ENCODE measurements at places on chromosomes 2 and 18.

DNA sequence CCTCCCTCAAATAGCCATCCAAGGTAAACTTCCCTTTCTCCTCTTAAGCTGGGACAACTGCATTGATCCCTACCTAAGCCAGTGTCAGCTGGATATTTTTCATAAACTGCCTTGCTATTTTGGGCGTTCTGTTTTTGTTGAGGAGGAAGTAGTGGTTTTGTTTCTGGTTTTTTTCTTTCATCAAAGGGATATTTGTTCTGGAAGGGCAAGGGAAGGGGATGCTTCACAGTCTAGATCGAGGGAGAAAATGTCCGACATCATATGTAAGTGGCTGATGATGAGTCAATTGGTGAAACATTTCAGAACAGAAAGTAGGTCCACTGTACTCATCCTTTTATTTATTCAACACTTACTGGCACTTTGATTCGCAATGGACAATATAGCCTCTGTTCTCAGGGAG lies 31.0 kb downstream of the TANC1 start:
- DNase-seq: no peak

DNA sequence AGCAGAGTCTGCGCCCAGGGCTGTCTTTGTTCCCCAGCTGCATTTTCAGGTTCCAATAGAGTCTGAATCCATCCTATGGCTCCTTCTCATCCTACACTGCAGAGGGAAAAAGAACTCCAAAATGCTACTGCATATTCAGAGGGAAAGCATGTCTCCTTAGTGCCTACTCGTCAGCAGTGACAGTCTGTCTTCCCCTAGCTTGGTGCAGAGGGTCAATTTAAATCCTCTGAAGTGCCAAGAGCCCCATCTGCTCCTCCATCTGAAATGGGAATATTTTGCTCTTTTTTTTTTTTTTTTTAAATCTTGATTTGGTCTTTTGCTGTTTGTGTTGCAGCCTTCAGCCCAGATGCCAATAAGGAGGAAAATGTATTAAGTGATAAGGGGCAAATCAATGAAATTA lies 199.3 kb downstream of the RNF144A start:
- no peak for DNase-seq

DNA sequence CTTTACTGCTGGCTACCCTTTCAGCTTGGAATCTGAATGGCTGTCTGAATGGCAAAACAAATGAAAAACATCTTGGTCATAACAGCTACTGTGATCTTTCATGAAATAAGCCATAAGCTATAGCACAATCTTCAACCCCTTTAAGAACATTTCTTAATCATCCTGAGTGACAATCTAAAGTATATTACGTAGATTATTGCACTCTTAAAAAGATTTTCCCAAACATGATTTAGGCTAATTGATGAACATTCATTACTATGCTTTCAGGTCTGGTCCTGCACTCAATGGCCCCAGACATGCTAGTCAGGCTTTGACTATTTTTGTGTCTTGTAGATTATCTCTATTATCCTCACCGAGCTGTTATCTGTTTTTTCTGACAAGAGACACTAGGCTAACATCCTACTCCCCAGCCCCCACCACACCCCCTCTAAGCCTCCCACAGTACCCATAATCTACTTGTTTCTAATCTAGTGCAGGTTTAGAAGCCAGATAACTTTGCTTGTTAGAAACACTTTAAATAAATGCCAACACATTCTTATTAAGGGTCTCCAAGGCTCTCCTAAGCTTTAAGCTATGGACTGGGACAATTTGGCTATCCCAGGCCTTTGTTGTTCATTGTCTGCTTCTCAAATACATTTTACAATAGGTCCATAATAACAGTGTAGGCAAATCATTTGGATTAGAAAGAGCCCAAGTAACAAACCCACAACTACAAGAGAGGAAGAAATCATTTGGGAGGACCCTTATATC lies 4.2 kb downstream of the SMAD2 start:
- DNase-seq: no peak

DNA sequence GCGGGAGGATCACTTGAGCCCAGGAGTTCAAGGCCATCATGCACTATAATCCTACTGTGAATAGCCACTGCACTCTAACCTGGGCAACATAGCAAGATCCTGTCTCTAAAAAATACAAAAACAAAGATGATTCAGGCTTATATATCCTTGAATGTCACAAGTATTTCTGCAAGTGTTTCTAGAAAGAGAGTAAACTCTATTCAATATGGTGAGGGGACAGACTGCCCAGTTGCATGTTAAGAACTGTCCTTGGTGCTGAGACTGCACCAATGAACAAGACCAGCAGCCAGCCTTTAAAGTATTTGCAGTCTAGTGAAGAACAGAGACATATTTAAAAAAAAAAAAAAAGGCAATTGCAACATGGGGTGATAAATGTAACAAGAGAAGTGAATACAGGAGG lies 16.4 kb downstream of the MAP3K19 start:
- DNase-seq: no peak

GRCh38 chr2:70648961-70649360 lies 95.3 kb upstream of the TGFA start:
- no peak for DNase-seq

DNA sequence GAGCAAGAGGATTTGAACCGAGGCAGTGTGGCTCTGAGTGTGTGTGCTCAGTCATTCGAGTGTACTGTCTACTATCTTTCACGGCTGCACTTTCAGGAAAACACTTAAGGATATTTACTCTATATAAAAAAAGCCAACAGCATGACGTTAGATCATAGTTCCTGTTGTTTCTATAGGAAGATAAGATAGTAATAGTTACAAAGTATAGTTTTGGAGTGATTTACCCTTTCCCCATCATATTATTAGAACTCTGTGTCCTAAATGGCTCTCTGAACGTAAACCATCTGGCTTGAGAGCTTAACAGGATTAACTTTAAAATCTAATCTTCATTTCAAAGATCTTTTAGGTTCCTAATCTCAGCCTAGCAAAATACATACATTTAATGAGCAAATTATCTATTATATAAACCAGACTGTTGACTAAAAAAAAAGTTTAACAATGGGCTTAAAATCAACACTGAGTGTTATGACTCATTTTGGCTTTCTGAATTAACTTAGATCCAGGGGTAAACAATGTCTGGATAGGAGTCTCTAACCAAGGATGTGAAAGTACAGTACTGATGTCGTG lies 150.3 kb upstream of the DNMT3A start:
- DNase-seq: no peak

GRCh38 chr2:134120733-134121630 lies 132.9 kb upstream of the MGAT5 start:
- peak; percentile 34 for DNase-seq

DNA sequence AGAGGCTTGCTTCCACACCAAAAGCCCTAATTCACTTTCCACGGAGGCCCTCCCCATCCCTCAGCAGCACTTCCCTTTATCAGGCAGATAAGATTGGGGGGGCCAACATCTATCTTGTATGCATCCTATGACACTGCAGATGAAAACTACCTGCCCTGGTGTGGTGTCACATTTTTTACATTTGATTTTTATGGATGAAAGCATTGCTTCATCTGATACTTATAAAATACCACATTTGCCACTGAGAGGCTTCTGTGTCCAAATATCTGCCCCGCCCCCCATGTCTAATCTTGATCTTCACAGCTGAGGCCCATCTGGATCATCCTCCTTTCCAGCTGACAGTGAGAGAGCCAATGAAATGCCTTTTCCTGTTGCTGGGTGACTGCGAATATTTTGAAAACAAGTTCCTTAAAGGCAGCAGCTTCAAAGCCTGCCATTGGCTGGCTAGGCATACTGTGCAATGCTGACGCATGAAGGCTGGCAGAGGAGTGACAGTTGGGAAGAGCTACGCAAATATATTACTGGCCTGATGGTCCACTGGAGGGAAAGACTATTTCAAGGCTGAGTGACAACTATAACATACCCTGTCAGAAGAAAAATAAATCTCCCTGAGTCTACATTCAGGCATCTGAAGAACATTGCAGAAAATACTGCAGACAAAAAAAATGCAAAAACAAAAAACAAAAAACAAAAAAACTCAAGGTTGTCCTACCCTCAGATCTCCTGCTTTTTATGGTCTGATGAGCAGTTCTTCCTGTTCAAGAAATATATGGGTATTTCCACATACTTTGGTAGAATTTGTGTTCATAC lies 318.7 kb downstream of the PDE11A start:
- no peak for DNase-seq

- no peak for DNase-seq
These were observed 41.0 kb downstream of the SERTAD2 start for GRCh38 chr2:64612575-64613195.

DNA sequence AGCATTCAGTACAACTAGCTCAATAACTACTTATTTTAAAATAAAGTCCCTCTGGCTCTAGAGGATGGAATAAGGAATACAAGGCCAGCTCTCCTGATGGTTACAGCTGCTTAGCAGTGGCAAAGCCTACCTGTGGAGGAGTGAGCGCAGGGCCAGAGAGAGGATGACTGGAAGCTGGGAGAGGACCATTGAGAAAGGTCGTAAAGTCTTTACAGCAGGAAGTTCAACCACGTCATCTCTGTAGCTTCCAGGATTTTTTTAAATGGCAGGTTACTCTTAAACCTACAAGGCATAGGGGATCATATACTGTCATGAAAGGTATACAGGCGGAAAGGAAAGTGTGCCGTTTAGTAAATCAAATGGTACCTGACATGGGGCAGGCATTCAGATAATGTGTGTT lies 26.3 kb downstream of the ANXA4 start:
- DNase-seq: no peak

DNA sequence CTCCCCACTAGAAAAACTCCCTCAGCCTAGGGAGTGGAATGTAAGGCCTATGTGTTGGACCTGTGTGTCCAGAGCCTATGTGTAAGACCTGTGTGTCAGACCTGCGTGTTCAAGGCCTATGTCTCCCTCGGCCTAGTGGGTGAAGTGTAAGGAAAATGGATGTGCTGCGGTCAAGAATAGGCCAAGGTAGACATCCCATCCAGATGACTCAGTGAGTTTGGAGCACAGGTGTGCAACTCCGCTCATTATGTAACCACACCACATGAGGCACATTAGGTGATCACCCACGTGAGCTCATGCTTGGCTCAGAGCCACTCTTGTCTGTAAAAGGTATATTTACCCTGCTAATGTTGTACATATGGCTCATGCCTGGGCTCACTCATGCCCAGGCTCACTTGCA lies 565.3 kb upstream of the CRIM1 start:
- DNase-seq: no peak

DNA sequence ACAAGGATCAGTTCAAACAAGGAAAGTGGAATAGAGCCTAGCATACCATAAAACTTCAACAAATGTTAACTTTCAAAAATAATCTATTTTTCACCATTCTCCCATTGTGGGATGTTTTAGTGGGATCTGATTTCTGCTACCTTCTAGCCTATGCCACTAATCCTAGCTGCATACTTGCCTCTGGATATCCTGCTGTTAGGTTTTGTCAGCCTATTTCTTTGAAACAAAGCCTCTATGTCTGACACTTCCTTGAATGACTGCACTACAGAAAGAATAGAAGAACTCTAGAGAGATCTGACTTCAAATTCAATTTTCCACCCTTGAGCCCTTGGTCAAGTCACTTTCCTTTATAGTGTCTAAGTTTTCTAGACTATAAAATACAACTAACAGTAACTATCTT lies 291.5 kb downstream of the PTH2R start:
- DNase-seq: no peak

- DNase-seq: no peak
These were observed 38.0 kb upstream of the ACVR2A start for GRCh38 chr2:147806846-147807245.

DNA sequence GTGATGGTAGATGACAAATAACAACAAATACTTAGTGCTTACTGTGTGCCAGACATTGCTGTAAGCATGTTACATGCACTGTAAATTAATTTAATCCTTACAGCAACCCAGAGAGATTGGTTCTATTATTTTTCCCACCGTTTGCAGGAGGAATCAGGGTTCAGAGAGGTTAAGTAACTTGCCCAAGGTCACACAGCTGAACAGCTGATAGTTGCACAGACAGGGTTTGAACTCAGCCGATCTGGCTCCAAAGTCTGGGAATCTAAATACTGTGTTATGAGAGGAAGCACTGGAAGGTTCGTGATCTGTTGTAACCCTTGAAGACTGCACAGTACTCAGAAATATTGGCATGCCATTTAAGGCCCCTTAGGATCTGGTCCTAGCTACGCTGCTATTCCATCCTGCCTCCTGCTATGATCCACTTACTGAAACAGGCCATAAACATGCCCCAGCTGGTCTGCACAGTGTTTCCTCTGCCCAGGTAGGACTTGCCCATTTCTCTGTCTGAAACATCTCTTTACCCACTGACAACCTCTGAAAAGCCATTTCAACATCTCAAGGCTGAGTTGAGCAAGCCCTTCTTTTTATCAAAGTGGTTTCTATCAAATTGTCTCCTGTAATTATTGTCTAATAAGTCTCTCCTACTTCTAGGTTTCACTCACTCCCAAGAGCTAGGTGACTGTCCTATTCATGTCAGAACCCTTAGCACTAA lies 40.4 kb upstream of the MRPL33 start:
- DNase-seq: no peak

GRCh38 chr2:94873362-94874276 lies 2.4 kb downstream of the TEKT4 start:
- no peak for DNase-seq

GRCh38 chr18:79318142-79318673 lies 77.5 kb upstream of the NFATC1 start:
- DNase-seq: no peak

DNA sequence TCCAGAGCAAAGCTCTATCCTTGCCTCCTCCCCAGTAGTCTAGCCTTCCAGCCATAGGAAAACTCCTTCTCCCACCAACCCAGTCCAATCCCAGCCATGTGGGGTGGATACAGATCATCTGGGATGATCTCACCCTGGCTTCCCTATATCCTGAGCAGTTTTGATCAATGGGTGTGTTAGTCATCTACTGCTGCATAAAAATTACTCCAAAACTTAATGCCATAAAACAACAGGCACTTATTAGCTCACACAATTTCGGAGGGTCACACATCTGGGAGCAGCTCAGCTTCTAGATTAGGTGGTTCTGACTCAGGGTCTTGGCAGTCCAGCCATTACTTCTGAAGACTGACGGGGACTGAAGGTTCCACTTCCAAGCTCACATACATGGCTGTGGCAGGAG lies 190.4 kb downstream of the SPP2 start:
- DNase-seq: no peak

- no peak for DNase-seq
These were observed 23.9 kb upstream of the EPAS1 start for GRCh38 chr2:46273225-46273863.

DNA sequence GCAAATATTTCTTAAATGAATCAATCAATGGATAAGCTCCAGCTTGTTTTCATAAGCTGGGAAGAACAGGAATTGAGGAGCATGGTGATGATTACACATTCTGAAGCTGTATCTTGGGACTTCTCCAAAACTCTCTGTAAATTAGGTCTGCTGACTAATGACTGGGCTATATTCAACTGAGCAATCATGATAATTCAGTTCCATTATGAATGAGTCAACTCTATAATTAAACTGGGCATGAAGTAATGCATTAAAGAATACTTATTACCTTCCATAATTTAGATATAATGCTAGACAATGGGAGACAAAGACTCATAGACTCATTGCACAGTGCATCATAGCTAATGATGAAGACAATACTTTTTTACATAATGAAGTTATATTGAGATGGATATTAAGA lies 207.4 kb downstream of the CBLN2 start:
- DNase-seq: no peak

GRCh38 chr2:160371251-160372009 lies 122.2 kb downstream of the RBMS1 start:
- no peak for DNase-seq

GRCh38 chr18:74078257-74078656 lies 69.4 kb downstream of the FBXO15 start:
- no peak for DNase-seq

GRCh38 chr2:165277295-165277694 lies 38.1 kb downstream of the SCN2A start:
- no peak for DNase-seq

- DNase-seq: no peak
These were observed 57.0 kb downstream of the SH3RF3 start for GRCh38 chr2:109185821-109186570.

All from D721Med (cell line).